GM04503 (cell line): ENCODE measurements at places on chromosomes 6 and 20.

GRCh38 chr6:37800703-37801604, 18.6 kb upstream of the ZFAND3 start:
- no peak for DNase-seq

- no peak for DNase-seq
Measured at GRCh38 chr6:114342826-114343781, at the start of gene HS3ST5. TSS of gene HS3ST5 (minus strand) at chr6:114343023. CDS start at chr6:114062845, 280,178 bp downstream.

GRCh38 chr20:40960101-40960500, 68.5 kb upstream of the TOP1 start:
- no peak for DNase-seq

- no peak for DNase-seq
Measured at GRCh38 chr20:4071178-4071693, 55.9 kb upstream of the RNF24 start.

- no peak for DNase-seq
Measured at GRCh38 chr6:87408721-87409155, 966 bp downstream of the CFAP206 start.

- no peak for DNase-seq
Measured at GRCh38 chr6:43127877-43128276, 43.2 kb upstream of the SRF start.

- DNase-seq = no peak
Measured at GRCh38 chr20:9677100-9677623, 161.7 kb downstream of the PAK5 start.

- DNase-seq = no peak
Measured at GRCh38 chr6:155222506-155222905, 41.3 kb upstream of the CLDN20 start.

DNA sequence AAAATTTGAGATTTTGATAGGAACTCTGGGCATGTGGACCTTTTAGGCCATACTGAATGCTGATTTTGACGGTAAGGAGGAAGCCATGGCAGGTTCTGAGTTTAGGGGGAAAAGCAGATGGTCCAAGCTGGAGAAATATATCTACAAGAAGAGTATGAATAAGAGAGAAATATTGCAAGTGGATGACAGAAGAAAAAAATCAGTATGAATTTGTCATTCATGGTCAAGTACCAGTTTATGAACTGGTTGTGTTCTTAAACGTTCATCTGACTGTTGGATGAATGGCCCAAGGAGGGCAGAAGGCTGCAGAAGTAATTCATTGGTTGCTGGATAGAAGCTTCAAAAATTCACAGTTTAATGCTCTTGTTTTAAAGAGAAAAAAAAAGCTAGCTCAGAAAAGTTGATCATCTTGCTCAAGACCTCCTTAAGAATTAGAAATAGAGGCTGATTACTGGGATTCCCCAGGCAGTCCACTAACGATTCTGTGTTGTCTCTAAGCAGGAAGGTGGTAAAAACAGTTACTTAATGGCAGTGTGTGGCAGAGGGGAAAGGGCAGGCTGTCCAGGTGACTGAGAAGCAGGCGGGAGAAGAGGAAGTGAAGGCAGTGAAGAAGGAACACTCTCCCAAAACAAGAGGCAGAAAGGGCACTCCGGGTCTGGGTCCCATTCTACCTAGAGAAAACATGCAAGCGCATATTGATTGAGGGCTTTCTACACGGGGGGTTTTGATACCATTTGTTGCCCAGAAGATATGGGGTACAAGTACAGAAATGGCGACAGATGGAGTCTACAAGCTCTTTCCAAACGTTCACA, 2.0 kb upstream of the DUSP22 start:
- DNase-seq = no peak

DNA sequence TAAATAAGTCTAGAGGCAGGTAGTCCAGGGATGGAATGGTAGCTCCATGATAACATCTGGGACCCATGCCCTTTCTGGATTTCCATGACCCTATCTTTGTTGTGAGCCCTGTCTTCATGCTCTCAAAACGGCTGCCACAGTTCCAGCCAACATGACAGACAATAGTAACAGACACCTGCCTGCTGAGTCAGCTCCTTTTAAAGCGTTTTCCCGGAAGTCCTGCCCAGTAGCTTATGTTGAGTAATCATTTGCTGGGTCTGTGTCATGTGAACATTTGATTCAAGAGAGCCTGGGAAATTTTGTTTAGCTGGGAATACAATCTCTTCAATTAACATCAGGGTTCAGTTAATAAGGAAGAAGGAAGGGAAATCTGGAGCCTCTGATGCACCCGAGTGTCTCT, 262.2 kb upstream of the SULF2 start:
- no peak for DNase-seq

- no peak for DNase-seq
Measured at GRCh38 chr6:107806691-107807090, 17.4 kb downstream of the SCML4 start.

- DNase-seq = no peak
Measured at GRCh38 chr6:148044921-148045320, 297.7 kb upstream of the SASH1 start.

- no peak for DNase-seq
Measured at GRCh38 chr6:165443462-165443861, 134.1 kb upstream of the C6orf118 start.

- DNase-seq = no peak
Measured at GRCh38 chr6:80181352-80182081, 75.0 kb downstream of the BCKDHB start.

DNA sequence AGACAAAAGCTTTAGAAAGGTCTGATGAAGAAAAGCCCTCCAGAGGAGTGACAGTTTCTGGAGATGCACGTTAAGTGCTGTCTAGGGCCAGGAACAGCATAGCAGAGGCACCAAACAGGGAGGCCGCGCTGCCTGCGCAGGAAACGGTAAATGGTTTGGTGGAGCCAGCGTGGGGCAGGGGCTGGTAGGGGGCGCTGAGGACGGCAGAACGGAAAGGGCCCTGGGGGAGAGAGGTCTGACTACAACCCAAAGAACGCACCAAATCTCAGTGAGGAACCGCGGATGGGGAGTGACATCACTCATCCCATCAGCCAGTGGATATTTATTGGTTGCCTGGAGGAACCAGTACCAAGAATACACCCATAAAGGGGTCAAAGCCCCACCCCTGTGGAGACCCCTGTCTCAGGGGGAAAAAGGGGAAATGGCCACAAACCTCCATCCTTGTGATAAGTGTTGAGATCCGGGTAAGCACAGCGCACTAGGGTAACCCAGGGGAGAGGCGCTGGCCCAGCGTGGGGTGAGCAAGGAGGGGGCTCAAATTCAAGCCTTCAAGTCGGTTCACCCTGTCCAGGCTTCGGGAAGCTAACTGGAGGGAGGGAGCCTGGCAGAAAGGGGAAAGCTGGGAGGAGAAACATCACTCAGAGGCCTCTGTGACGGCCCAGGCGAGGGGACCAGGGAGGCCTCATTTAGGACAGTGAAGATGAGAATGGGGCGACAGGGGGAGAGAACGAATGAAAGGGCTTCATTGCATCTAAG, 249.2 kb upstream of the QKI start:
- no peak for DNase-seq

DNA sequence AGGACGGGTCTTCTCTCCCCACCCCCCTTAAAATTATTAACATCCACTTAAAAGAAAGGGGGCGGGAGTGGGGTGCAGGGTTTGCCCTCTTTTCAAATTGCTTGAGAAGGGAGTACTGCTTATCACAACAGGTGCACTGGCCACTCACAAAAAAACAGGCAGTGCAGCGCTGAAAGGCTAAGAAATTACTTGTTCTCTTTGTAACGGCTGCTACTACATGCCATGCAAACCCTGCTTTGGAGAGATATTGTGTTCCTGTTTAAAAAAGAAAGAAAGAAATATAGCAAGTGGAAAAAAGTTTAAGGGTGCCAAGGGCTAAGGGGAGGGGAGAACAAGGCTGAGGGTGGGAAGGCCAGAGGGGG, 312.7 kb upstream of the JARID2 start:
- no peak for DNase-seq

DNA sequence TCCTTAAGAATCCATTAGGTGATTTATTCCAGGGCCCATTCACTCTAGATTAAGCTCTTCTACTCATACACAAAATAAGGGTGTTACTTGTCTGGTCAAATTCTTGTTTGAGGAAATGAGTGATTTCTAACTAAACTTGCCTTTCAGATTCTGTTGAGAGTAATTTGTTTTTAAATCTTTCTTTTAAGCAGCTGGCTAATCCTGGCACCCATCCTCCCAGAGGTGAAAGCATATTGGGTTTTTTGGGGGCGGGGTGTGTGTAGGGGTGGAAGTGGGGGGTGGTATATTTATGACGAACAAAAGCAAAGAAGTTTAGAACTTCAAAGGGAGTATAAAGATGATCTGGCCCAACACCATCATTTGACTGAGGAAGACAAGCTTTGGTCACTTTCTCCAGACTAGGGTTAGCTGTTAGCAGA, 94.7 kb downstream of the RTN4IP1 start:
- no peak for DNase-seq

DNA sequence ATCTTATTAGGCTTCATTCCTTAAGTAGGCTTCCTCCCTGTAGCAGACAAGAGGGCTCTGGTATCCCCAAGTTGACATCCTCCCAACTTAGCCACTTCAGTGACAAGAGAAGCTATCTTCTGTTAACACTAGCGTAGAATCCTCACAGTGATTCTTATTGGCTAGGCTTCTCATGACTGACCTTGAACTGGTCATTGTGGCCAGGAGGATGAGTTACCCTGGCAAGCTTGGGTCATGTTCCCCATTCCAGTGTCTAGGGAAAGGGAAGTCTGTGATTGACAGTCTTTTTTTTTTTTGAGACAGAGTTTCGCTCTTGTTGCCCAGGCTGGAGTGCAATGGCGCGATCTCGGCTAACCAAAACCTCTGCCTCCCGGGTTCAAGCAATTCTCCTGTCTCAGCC, 7.1 kb downstream of the CDKAL1 start:
- DNase-seq = no peak

- DNase-seq = no peak
Measured at GRCh38 chr20:46169245-46170171, 51.4 kb downstream of the CD40 start.

DNA sequence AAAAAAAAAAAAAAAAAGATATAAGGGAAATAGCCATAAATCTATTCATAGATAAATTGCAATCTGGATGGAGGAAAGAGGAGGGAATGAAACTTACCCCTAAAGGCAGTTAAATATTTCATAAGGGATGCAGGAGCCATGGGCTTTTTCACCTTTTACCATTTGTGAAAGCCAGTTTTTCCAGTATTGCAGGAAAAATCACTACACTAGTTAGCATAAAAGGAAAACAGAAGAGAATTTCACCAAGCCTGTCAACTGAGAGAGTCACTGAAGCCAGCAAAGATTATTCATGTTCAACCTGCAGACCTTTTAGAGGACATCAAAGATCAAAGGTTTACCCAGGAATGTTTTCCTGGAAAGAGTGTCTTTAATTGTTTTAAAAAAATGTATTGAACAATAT, 969.7 kb downstream of the KIF16B start:
- no peak for DNase-seq

- no peak for DNase-seq
Measured at GRCh38 chr20:63572788-63573646, 1.0 kb downstream of the HELZ2 start.

- no peak for DNase-seq
Measured at GRCh38 chr6:87590990-87591389, 1.1 kb downstream of the ORC3 start.

- no peak for DNase-seq
Measured at GRCh38 chr20:4018023-4018748, 2.8 kb upstream of the RNF24 start.

- no peak for DNase-seq
Measured at GRCh38 chr20:60213126-60213893, 255.1 kb downstream of the CDH26 start.

GRCh38 chr6:169722362-169723199, 1.7 kb downstream of the PHF10 start:
- peak; percentile 18 for DNase-seq

DNA sequence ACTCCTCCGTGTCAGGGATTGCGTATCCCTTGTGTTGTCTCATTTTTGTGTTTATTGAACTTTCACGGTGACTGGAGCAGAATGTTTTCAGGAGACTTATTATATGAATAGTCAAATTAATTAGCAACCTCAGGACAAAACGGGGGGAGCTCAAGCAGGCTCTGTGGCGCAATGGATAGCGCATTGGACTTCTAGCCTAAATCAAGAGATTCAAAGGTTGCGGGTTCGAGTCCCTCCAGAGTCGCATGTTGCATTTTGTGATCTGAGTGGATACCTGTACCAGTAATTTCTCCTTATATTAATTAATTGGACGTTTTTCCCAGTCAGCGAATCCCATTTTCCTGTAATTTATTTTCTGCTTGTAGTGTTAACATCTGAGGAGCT, 89.1 kb upstream of the ZNF184 start:
- no peak for DNase-seq
